Stimulated activated naive CD8-positive, alpha-beta T cell treated with anti-CD3 and anti-CD28 coated beads, Interleukin-15, Interleukin-2, amounts not matched to agents 100 U/mL and 50 U/mL, for 24 hours (primary cell): ENCODE measurements at places on chromosomes 1 and 21.

GRCh38 chr1:207958376-207959139 is 47.6 kb upstream of the CD34 start:
- no peak for DNase-seq

- DNase-seq = no peak
Observed at GRCh38 chr1:44288883-44289282, 66.2 kb downstream of the ERI3 start.

- no peak for DNase-seq
Observed at GRCh38 chr1:204065174-204065985, 7.5 kb upstream of the SOX13 start.

DNA sequence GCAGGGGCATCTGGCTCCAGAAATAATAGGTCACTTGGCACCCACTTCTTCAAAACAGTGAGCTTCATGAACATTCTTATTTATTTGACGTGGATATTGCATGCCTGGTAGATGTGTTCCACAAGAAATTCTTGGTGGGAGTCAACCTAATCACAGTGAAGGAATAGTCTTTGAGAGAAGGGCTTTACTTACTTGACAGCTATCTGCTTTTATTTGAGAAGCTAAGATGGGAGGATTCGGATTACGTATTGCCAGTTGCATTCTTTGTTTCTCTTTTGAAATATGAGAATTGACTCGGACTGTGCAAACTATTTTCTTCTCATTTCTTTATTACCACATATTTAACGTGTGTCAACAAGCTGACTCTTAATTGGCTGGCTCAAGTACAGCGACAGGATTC is 117.2 kb downstream of the FASLG start:
- no peak for DNase-seq

DNA sequence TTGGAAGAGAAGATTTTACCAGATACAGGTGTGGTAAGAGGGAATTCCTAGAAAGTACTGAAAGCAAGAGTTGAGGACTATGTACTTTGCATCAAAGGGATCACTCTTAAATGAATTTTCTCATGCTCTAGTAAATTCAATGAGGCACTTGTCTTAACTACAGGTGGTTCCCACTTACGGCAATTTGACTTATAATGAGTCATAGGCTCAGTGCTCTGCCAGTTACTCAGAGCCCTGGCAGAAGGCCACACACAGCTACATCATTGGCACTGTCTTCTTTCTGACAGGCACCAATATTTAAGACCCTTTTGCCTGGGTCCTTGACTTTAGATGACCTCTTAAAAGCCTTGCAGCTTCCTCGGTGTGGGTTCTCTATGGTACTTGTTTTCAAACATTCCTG is 15.9 kb upstream of the ADAMTS5 start:
- DNase-seq = no peak

DNA sequence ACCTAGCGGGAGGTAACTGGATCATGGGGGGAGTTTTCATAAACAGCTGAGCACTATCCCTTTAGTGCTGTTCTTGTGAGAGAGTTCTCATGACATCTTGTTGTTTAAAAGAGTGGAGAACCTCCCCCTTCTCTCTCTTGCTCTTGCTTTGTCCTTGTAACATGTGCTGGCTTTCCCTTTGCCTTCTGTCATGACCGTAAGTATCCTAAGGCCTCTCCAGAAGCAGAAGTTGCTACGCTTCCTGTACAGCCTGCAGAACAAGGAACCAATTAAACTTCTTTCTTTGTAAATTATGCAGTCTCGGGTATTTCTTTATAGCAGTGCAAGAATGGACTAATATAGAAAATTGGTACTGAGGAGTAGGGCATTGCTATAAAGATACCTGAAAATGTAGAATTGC is 515.6 kb downstream of the NEGR1 start:
- DNase-seq = no peak
